ENCODE measurements at places on chromosomes 1 and 21. TPM values are rescaled to one million over a fixed set of nuclear protein-coding genes. Genes with fewer than 3 reads are reported as not detected.

The CACNA1S gene
- not detected for total RNA-seq

The RAB7B gene
- not detected for total RNA-seq

The ERG gene
- not detected for total RNA-seq

The OPRD1 gene
- not detected for total RNA-seq

The AMY2A gene
- total RNA-seq = not detected
